Thoracic aorta (tissue), 2 donors: ENCODE measurements at places on chromosomes 5 and 9. TPM values are rescaled to one million over a fixed set of nuclear protein-coding genes. Genes with fewer than 3 reads are reported as not detected.

Gene FOXD4L4
- total RNA-seq: not detected

Gene GKAP1
- 6.2 TPM for total RNA-seq

Gene CARD9
- 1.4 TPM for total RNA-seq

Gene PCDHGA2
- 13.8 TPM for total RNA-seq

Gene CDC14B
- 25.7 TPM for total RNA-seq

Gene IRX4
- total RNA-seq: not detected

Gene STPG3
- total RNA-seq: not detected

Gene IL13
- 2.8 TPM for total RNA-seq

Gene NKD2
- total RNA-seq: 1.5 TPM

Gene SPINK13
- total RNA-seq: not detected

GRCh38 chr9:72893437-72893836, 59.4 kb downstream of the ALDH1A1 start:
- no peak overlapping the region for H3K27ac ChIP-seq
- no peaks in the 10 kb centered on the region for H3K27me3 ChIP-seq
- peaks cover 8% of the 10 kb centered on the region for H3K36me3 ChIP-seq
- no peak overlapping the region for H3K4me3 ChIP-seq
- no peak for DNase-seq

- DNase-seq: no peak
- H3K4me3 ChIP-seq: no peak overlapping the region
- no peak overlapping the region for H3K27ac ChIP-seq
- no peaks in the 10 kb centered on the region for H3K4me1 ChIP-seq
- no peaks in the 10 kb centered on the region for H3K27me3 ChIP-seq
- peaks cover 6% of the 10 kb centered on the region for H3K36me3 ChIP-seq
Observed at GRCh38 chr9:81621118-81621517, 68.2 kb downstream of the TLE1 start.

- no peaks in the 10 kb centered on the region for H3K36me3 ChIP-seq
- no peak for DNase-seq
- H3K4me3 ChIP-seq: no peak overlapping the region
- no peaks in the 10 kb centered on the region for H3K4me1 ChIP-seq
- H3K27me3 ChIP-seq: no peaks in the 10 kb centered on the region
Observed at GRCh38 chr5:88436290-88436689, 167.6 kb upstream of the TMEM161B start.

DNA sequence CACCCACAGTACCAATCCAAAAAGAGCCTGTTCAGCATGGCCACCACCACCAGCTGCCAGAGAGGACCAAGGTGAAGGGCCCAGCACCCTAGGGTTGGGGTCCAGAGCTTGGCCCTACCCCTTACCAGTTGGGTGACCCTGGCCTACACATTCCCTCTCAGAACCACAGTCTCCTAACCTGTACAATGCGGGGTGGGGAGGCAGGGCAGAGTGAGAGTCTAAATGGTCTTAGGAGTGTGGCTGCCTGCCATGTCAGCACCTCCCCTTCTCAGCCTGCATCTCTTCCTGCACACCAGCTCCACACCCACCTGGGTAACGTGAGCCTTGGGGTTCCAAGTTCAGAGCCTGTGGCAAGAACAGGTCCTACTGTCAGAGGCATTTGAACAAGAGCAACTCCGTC, 92.2 kb downstream of the C5orf15 start:
- H3K27me3 ChIP-seq: no peaks in the 10 kb centered on the region
- H3K4me3 ChIP-seq: no peak overlapping the region
- H3K36me3 ChIP-seq: no peaks in the 10 kb centered on the region
- no peak for DNase-seq

GRCh38 chr5:129001841-129002526, 36.7 kb downstream of the SLC27A6 start:
- DNase-seq: no peak
- no peak overlapping the region for H3K27ac ChIP-seq
- H3K36me3 ChIP-seq: no peaks in the 10 kb centered on the region
- no peaks in the 10 kb centered on the region for H3K4me1 ChIP-seq
- H3K4me3 ChIP-seq: no peak overlapping the region

- no peaks in the 10 kb centered on the region for H3K36me3 ChIP-seq
- H3K27me3 ChIP-seq: no peaks in the 10 kb centered on the region
- peak overlapping the region; percentile 6 for H3K4me3 ChIP-seq
- no peak for DNase-seq
Observed at GRCh38 chr9:110650991-110651411, 17.6 kb upstream of the MUSK start.

DNA sequence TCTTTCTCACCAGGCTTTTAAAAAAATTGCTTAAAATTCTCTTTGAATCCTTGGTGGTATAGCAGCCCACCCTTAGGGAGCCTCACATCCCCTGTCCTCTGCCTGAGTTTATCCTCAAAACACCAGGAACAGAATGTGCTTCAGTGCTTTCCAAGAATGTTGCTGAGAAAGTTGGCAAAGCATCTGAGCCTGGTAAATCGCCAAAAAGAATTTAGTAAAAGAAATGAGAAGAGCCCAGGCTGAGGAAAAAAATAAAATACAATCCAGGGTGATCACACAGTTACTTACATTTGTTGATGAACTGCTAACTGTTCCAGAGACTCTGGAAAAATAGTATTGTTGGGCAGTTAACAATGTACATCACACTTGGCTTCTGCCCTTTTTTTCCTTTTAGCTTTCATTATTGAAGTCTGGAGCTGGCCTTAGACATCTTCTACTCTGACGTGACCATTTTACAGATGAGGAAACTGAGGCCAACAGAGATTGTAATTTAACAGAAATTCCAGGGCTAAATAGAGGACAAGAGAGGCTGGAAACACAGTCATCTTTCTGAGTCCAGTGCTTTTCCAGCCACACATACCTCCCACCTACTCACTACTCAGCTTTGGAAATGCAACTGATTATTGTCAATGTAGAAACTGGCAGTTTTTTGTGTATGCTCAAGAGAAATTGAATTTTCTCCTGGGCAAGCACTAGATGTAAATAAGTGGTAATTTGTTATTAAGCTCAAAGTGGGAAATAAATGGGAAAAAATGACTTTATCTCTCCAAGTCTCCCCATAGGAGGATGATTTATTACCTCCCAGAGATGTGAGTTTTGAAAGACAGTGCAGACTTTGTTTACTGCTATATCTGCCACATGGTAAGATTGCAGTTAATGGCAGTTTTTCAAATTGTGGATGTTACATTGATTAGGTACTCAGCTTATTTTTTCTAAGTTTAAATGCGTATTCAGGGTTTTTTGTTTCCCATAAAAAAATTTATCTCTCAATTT, 86.7 kb upstream of the ALDH1A1 start:
- peaks cover 19% of the 10 kb centered on the region for H3K4me1 ChIP-seq
- H3K36me3 ChIP-seq: no peaks in the 10 kb centered on the region
- peak overlapping the region; percentile 82 for H3K27ac ChIP-seq
- no peak overlapping the region for H3K4me3 ChIP-seq
- no peaks in the 10 kb centered on the region for H3K27me3 ChIP-seq

- H3K27me3 ChIP-seq: no peaks in the 10 kb centered on the region
- DNase-seq: no peak
- no peak overlapping the region for H3K4me3 ChIP-seq
- no peak overlapping the region for H3K27ac ChIP-seq
Observed at GRCh38 chr5:87499478-87500410, 87.0 kb upstream of the CCNH start.

DNA sequence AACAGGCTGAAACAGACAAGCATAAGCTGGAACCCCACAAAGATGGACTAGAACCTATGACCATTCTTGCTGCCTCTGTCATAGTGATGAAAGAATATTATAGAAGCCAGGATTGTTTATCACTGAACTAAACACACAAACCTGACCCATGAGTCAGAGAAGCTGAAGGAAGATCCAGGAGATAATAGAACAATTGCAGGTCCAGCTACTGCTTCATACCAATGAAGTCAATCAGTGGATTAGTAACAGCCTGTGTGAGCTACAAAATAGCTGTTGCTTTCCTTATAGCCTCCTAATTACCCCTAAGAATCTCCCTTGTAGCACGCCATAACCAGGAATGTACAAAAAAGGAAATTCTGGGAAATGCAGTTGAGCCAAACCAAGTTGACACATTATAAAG, 459.9 kb upstream of the ZNF462 start:
- no peak overlapping the region for H3K4me3 ChIP-seq
- no peaks in the 10 kb centered on the region for H3K27me3 ChIP-seq
- H3K36me3 ChIP-seq: no peaks in the 10 kb centered on the region

- no peak overlapping the region for H3K27ac ChIP-seq
- no peaks in the 10 kb centered on the region for H3K27me3 ChIP-seq
- no peaks in the 10 kb centered on the region for H3K36me3 ChIP-seq
- no peak overlapping the region for H3K4me3 ChIP-seq
- H3K4me1 ChIP-seq: no peaks in the 10 kb centered on the region
- DNase-seq: no peak
Observed at GRCh38 chr5:60687927-60688720, 11.8 kb downstream of the DEPDC1B start.

DNA sequence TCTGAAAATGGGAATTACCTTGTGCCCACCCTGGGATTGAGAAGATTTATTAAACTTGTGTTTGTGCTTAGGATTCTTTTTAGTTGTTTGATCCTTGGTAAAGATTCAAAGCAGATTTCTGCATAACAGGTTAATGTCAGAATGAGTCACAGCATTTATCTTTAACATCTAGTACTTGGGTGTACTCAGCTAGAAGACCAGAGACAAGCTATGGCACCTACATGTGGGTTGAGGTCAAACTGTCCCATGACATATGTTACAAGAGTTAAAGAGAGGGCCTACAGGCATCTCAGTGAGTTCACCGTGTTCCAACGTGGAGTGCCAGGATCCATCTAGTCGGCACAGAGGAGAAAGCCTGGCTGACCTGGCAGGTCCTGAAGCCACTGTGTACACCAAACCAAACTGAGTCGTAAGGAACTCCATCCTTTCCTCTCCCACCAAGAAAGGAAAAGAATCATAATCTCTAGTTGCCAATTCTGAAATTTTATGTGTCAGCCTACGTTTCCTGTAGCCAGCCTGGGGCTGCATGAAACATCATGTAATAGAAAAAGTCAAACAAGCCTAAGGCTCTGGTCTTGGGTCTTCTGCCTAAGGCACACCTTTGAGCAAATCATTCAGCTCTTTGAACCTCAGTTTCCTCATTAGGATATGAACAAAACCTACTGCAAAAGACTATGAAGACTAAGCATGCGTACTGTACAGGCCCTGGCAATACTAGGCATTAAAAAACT, 73.7 kb downstream of the RCL1 start:
- H3K27me3 ChIP-seq: no peaks in the 10 kb centered on the region
- H3K27ac ChIP-seq: peak overlapping the region; percentile 64
- no peak for DNase-seq
- H3K36me3 ChIP-seq: no peaks in the 10 kb centered on the region
- peaks cover 33% of the 10 kb centered on the region for H3K4me1 ChIP-seq

DNA sequence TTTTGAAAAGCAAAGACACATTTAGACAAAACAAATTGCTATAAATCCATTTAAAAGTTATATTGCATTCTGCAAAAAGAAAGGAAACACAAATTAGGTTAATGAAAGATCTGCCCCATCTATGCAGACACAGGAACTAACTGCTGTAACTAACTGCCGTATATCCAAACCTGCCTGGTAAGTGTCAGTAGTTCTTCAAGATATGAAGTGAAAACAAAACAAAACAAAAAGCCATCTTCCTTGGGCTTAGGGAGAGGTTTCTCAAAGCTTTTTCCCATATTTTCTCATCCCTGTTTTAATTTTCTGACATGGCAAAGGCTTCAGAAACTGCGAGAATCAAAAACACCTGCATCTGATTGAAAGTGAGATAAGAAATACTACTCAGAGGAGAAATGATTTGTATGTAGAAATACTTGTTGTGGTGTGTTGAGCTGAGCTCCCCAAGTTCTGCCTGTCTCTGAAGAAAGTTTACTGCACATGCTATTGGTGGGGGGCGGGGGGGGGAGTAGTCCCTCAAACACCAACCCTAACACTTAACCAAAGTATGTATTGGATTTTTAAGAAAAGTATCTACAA, 750.5 kb downstream of the PTPRD start:
- H3K4me3 ChIP-seq: no peak overlapping the region
- no peaks in the 10 kb centered on the region for H3K27me3 ChIP-seq
- no peak overlapping the region for H3K27ac ChIP-seq
- H3K4me1 ChIP-seq: no peaks in the 10 kb centered on the region
- no peaks in the 10 kb centered on the region for H3K36me3 ChIP-seq

GRCh38 chr5:163623524-163623923, 118.1 kb downstream of the MAT2B start:
- DNase-seq: no peak
- no peaks in the 10 kb centered on the region for H3K36me3 ChIP-seq
- H3K27ac ChIP-seq: no peak overlapping the region

DNA sequence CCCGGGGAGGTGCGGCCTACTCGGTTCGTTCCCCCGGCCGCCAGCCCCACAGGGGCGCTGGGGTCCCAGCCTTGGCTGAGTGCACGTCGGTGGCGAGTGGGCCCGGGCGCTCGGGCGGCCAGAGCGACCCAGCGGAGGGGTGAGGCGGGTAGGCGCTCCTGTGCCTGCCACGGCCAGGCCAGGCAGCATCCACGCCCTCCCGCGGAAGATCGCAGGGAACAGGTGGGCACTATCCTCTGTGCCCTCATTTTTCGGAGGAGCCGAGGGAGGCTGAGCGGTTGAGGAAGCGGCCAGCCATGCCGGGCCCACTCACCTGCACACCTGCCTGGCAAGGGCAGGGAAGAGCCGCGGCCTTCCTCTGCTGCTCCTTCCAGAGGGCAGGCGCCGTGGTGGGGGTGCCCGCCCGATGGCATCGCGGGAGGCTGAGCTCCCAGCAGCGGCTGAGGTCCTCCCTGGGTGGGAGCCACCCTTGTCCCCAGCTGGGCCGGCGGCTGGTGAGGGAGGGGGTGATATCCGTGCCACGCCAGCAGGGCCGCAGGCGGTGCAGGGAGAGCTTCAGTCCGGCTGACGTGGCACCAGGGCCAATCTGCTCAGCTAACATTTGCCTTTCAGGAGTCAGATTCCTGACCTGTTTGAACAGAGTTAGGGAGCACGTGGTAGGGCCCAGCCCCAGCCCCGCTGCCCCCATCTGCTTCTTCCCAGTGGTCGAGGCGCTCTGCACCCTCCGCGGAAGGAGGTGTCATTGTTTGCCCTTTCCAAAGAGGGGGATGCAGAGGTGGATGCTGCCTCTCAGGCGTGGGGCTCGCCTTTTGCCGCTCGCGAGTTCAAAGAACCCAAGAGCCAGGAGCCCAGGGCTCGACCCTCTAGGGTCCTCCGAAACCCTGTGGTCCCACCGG, 1.6 kb upstream of the SEC16A start:
- peak overlapping the region; percentile 87 for H3K4me3 ChIP-seq
- no peaks in the 10 kb centered on the region for H3K36me3 ChIP-seq
- DNase-seq: no peak
- no peaks in the 10 kb centered on the region for H3K27me3 ChIP-seq

GRCh38 chr5:121189342-121190305, 662.1 kb upstream of the FTMT start:
- DNase-seq: no peak
- no peaks in the 10 kb centered on the region for H3K36me3 ChIP-seq
- no peak overlapping the region for H3K4me3 ChIP-seq
